Activated CD4-positive, alpha-beta T cell treated with anti-CD3 and anti-CD28 coated beads, Interleukin-2, amount 50 U/mL, for 24 hours (primary cell): ENCODE measurements at places on chromosomes 2 and 18.

GRCh38 chr18:66780609-66781008, 176.7 kb upstream of the CDH19 start:
- DNase-seq, result no peak

DNA sequence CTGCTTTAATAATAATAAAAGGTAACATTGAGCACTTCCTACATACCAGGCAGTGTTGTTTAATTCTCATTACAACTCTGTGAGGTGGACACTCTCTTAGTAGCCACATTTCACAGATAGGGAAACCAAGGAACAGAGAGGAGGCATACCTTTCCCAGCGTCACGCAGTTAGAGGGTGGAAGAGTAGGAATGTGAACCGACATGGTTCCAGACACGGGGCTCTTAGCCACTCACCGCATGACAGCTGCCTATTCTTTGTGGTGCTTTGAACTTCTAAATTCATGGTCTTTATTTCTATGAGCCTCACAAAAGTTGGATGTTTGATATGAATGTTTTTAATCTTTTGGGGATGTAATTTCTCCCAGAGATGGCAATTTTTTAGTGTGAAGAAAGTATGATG, 76.0 kb downstream of the OSBPL6 start:
- no peak for DNase-seq

- no peak for DNase-seq
Observed at GRCh38 chr2:20349513-20349921, 1.1 kb downstream of the PUM2 start.

- DNase-seq, result no peak
Observed at GRCh38 chr2:26376799-26377198, 24.9 kb upstream of the DRC1 start.

GRCh38 chr18:24063121-24063731, 48.7 kb downstream of the TTC39C start:
- no peak for DNase-seq
